ENCODE measurements at places on chromosomes 16 and 17.
A peak's percentile ranks its signal among the peaks of the same experiment; 100 is the strongest.

- no peak for DNase-seq
Observed at GRCh38 chr17:11503308-11504035, 94.8 kb upstream of the DNAH9 start.

- DNase-seq: no peak
Observed at GRCh38 chr17:50049636-50050035, 6.3 kb upstream of the ITGA3 start.

DNA sequence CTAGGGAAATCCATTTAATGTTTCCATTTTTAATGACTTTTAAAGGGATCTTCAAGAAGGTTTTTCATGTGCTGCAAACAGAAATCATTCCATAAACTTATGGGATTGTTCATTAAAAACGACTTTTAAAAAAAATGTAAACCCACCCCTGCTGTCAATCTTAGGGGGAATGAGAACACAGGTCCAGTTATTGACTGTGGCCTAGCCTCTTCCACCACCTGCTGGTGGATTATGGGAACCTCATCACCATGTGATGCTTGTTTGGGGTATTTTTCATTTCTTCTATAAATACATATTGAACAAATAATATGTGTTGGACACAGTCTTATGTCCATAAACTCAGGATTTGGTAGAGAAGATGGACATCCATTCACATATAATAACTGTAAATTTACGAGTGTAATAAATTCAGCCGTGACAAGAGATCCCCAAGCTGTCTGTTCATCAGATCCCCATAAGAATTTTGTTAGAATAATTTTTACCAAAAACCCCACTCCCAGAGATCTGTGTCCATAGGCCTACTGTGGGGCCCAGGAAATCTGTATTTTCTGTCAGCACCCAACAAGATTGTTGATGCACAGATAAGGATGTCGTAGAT, 42.0 kb upstream of the TMC5 start:
- DNase-seq: peak; percentile 20

GRCh38 chr17:73534209-73534909, 109.9 kb downstream of the SDK2 start:
- DNase-seq: no peak

DNA sequence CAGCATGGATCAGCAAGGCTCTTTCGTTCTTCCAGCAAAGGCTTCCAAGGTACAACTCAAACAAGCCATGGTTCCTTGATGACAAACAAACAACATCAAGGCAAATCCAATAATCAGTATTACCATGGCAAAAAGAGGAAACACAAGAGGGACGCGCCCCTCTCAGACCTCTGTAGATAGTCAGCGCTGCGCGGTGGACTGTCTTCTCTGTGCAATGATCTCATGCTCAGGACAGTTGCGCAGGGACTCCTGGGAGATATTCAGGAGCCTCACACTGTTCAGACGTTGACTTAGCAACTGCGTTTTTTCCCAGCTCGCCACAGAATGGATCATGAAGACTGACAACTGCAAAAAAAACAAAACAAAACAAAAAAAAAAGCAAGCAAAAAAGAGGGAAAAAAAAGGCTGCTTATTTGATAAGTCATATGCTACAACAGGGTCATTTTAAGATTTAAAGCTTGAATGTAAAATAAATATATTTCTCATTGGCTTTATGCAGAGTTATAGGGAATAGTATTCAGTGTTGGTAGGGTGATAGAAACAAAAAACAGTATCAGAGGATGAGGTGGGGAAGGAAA, 37.1 kb upstream of the ADCY7 start:
- DNase-seq: no peak

DNA sequence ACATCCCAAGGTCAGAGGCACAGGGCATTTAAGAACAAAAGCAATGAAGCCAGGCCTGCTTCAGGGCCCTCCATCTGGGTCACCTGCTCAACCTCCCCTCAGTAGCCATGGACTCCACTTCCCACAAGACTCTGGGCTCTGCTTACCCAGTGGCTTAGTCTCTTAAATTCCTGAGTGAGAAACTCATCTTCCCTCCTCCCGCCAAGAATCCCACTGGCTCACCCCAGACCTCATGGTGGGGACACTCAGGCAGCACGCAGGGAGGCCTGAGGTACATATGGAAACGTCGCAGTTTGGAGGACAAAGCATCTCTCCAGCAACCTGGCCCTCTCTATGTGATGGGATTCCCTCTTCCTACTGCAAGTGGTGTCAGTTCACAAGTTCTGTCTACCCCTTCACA, 326.7 kb upstream of the CDH5 start:
- no peak for DNase-seq

DNA sequence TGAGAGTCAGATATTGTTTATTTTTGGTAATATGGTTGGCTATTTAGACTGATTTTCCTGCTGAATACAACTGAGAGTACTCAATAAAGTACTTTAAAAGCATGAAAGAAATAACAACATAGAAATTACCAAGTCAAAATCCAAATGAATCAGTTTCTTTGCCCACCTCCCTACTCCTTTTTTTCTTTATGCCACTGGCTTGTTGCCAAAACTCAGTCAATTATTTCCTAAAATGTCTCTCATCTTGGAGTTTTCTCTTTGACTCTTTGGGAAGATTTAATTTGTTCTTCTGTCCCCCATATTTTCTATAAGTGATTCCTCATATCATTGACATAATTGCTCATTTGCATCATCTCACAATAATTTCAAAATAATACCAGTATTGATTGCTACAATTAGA, 2.6 kb upstream of the OMG start:
- DNase-seq: no peak

- no peak for DNase-seq
Observed at GRCh38 chr16:53922067-53922806, 218.3 kb downstream of the FTO start.
